ENCODE measurements at places on chromosomes 4 and X.

DNA sequence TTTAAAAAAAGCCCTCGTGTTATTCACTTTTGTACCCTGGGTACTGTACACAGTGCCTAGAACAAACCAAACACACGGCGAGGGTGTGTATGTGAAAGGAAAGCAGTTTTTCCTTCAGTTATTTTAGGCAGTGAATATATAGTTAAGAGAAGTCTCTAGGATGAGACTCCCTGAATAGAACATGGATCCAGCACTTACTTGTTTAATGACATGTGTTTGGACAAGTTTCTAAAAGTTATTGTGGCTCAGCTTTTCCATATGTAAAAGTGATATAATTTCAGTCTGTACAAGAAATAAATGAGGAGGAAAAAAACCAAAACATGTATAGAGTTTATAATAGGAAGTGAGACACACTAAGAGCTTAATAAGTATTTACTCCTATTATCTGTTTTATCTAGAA lies 273.2 kb downstream of the ADGRL3 start:
- DNase-seq = no peak

GRCh38 chrX:19462231-19462630 lies 53.1 kb downstream of the MAP3K15 start:
- DNase-seq = no peak

- DNase-seq = no peak
These were observed 4.2 kb upstream of the ABCG2 start for GRCh38 chr4:88162626-88163025.

DNA sequence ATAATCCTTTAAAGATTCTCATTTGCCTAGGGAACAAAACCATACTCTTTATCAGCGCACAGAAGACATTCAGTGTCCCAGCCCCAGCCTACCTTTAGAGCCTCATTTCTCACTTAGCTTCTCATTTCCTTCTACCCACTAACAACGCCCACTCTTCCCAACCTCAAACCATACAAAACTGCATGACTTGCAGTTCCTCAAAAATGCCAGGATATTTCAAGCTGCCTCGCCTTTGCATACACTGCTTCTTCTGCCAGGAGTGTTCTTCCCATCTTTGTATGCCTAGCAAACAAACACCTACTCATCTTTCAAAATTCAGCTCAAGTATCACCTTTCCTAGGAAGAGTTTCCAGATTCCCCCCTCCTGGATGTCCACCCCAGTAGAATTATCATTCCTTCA lies 129.9 kb upstream of the ADGRL3 start:
- no peak for DNase-seq

DNA sequence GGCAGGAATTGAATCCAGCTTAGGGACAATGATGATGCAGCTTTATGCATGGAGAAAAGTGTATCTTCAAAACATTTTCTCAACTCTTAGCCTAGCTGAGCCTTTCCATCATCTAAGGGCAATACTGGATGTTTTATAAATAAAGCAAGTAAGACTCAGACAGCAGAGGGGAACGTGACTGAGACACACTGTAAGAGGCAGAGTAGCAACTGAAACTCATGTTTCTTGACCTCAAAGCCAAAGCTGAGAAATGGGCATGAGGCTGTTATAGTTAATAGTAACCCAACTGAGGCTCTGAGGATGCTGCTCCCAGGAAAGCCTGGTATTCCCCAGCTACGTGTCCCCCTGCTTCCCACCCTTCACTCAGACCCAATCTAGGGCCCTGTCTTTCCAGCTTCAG lies 44.6 kb downstream of the ARHGEF9 start:
- DNase-seq = no peak

DNA sequence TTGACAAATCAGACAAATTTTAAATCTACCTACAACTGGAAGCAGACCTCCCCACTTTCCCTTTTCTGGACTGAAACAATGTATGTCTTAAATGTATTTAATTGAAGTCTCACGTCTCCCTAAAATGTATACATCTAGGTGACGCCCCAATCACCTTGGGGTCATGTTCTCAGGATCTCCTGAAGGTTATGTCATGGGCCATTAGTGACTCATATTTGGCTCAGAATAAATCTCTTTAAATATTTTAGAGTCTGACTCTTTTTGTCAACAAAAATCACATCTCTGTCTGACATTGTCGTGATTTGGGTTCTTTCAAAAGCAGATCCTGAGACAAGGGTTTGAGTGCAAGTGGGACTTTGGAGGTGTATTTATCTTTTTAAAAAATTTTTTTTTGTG lies 26.2 kb upstream of the BOD1L1 start:
- no peak for DNase-seq

GRCh38 chr4:102500352-102500695 lies 835 bp upstream of the NFKB1 start:
- no peak for DNase-seq

- no peak for DNase-seq
These were observed 255.4 kb downstream of the TLL1 start for GRCh38 chr4:166128403-166128802.

- no peak for DNase-seq
These were observed 12.6 kb upstream of the PDE6B start for GRCh38 chr4:612749-613125.

- no peak for DNase-seq
These were observed 101.6 kb downstream of the RELL1 start for GRCh38 chr4:37584493-37585060.

GRCh38 chr4:13860126-13860525 lies 232.6 kb upstream of the BOD1L1 start:
- DNase-seq = no peak

DNA sequence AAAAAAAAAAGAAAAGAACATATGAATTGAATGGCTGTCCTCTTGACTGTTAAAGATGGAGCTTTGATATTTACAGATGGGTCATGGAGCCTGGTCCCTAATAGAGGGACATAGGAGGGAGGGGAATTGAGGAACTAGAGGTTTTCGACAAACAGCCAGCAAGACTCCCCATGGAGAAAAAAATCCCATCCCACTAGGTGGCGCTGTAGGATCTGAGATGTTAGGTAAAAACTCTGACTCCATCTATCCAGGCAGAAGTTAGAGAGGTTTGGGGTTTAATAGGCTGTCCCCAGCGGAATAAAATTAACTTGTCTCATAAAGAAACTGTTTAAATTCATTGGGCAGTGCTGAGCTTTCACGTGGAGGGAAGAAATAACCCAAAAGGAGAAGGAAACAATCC lies 45.9 kb downstream of the HMGB2 start:
- peak; percentile 79 for DNase-seq

DNA sequence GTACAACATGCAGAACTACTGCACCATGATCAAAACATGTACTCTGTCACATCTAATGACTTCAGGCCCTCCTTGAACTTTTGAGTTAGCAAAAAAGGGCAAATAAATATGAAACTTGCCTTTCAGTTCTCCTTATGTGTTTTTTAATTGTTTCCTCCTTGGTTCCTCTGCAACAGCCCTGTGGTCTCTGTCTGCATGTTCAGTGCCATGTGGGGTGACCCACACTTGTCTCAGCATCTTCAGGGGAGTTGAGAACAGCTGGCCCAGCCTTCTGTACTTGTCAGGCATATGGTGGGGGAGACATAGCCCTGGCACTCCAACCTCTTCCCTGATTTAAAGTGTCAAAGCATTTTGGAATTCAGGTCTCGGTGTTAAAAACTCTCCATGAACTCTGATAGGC lies 188.0 kb upstream of the PGRMC2 start:
- DNase-seq = no peak

- no peak for DNase-seq
These were observed 117.1 kb downstream of the FAM53A start for GRCh38 chr4:1566838-1567518.

DNA sequence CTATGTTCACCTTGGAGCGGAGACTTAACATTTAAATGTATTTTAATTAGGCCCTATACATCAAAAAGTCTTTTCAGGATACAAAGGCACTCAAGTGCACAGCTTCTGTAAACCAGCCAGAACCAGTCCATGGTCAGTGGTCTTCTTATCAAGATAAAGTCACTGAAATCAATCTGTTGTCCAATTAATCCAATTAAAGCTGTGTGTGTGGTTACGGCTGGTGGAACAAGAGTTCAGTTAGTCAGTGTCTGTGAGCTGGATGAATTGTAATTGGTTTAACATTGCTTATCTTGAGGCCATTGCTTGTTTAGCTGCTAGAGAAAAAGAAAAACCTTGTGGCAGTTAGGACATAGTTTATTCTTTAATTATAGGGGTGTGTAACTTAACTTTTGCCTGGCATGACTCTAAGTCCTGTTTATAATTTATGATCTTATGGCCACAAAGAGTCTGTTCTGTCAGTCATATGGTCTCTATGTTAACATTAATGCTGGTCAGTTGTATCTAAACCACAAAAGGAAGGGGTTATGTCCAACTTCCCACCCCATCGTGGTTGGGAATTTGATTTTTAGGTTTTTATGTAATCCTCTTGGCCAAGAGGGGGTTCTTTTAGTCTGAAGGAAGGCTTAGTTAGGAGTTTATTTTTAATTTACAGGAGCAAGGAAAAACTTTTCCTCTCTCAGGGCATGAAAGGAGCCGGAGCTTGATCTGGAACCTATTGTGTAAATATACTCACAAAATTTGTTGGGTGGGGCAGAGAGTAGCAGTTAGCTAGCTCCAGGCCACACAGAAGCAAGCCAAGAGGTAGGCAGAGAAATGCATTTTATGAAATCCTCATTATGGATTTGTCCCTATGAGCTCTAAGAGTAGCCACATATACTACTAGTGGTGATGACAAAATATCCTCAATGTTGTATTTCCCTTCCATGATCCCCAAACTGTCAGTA lies 665.7 kb upstream of the ACTRT1 start:
- DNase-seq = no peak

GRCh38 chr4:147492761-147493160 lies 11.9 kb downstream of the EDNRA start:
- no peak for DNase-seq

DNA sequence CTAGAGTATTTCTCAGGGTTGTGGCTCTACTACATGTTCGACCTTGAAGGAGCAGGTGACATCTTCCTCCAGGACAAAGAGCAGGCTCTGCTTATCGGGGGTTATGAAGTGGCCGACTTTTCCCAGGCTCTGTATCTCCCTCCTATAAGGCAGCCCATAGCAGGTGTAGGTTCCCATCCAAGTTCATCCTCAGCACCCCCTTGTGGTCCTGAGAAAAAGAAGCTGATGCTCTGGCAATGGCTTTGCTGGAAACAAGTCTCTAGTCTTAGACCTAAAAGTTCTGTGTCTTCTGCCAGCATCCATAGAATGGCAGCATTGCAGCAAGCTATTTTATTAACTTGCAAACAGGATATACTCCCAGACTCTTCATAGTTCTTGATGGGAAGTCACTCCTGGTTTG lies 836.6 kb upstream of the PRKX start:
- no peak for DNase-seq

DNA sequence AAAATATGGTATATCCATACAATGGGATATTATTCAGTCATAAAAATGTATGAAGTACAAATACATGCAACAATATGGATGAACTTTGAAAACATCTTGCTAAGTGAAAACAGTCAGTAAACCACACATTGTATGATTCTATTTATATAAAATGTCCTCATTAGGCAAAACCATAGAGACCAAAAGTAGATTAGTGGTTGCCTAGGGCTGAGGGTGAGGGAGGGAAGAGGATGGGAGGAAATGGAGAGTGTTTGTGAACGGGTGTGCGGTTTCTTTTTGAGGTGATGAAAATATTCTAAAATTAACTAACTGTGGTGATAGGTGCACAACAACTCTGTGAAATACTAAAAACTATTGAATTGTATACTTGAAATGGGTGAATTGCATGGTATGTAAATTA lies 29.6 kb downstream of the TEX11 start:
- no peak for DNase-seq

DNA sequence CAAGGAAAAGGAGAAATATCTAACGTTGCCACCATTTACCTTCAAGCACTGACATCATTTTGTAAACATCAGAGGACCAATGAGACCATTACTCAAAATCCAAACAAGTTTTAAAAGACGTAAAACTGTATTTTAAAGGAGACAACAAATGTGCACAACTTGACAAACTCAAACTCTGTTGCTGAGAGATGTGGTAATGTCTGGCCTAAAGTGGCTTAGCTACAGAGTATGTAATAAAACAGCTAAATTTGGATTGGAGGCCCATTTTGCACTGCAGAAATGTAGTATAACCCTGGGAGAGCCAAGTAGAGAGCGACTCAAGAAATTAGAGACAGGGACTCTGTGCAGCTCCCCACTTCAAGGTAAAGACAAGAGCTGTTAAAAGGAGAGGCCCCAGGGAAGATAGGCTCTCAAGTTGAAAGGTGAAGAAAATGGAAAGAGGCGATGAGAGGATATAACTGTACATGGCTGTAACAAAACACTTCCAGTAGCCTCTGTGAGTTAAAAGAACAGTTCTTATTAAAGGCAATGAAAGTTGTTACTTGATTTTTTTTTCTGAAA lies 20.3 kb downstream of the UNC5C start:
- no peak for DNase-seq

DNA sequence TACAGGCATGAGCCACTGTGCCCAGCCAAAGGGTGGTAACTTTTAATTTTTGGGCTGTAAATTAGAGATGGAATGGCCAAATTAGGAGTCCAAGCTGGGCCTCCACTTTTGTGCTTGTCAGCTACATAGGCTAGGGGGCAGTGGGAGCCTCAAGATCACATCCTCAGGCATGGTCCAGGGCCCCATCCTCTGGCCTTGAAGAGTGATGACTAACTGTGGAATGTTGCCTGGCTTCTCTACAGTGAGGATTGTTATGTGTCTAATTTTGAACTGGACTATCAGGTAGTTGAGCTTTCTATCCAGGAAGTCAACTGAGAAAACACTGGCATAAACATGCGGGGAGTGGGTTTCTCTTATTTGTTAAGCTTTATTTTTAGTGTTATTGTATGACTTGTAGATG lies 33.0 kb downstream of the CCNG2 start:
- no peak for DNase-seq

- DNase-seq = no peak
These were observed 13.0 kb upstream of the ARX start for GRCh38 chrX:25028726-25029125.

GRCh38 chrX:64975491-64975890 lies 759 bp downstream of the ZC4H2 start:
- no peak for DNase-seq

GRCh38 chr4:180811556-180811955 lies 1431.6 kb upstream of the TENM3 start:
- no peak for DNase-seq

- no peak for DNase-seq
These were observed 32.3 kb downstream of the ETNPPL start for GRCh38 chr4:108730579-108730978.

GRCh38 chr4:60452266-60452665 lies 747.9 kb upstream of the ADGRL3 start:
- no peak for DNase-seq

DNA sequence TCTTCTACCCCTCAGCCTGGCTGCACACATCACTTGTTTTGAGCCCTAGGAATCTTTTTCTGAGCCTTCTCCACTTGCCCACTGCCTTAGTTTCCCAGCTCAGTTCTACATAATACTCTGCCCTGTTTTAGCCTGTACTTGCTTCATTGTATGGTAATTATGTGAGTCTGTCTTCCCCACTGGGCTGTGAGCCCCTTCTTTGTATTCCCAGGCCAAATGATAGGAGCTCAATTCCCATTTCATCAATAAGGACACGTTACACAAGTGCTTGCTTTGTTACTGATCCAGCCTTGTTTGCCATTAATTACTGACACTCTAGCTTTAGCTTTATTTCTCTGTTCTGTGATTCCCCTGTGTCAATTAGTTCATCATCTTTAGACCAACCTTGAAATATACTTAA lies 28.1 kb downstream of the KIT start:
- DNase-seq = no peak

GRCh38 chrX:95836517-95836916 lies 848.1 kb upstream of the DIAPH2 start:
- no peak for DNase-seq

Measured in stimulated activated CD4-positive, alpha-beta T cell treated with anti-CD3 and anti-CD28 coated beads, TNF-alpha, amount 100 ng/mL, for 48 hours (primary cell).